ENCODE measurements at places on chromosomes 3 and 15.

DNA sequence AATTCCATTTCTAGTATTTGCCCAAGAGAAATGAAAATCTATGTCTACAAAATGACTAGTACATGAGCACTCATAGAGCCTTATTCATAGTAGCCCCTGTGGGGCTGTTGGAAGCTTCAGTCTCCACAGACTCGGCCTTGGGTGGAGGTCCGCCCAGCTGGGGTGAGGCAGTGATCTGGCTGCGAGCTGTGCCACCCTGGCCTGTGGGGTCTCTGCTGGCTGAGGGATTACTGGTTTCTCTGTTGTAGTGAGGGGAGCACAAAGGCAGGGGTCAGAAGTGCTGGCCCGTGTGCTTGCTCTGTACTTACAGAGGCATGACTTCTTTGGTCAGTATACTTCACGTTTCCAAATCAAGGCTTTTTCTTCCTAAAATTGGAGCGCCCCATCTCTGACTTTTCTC lies 158.2 kb downstream of the CHDH start:
- no peak for DNase-seq

DNA sequence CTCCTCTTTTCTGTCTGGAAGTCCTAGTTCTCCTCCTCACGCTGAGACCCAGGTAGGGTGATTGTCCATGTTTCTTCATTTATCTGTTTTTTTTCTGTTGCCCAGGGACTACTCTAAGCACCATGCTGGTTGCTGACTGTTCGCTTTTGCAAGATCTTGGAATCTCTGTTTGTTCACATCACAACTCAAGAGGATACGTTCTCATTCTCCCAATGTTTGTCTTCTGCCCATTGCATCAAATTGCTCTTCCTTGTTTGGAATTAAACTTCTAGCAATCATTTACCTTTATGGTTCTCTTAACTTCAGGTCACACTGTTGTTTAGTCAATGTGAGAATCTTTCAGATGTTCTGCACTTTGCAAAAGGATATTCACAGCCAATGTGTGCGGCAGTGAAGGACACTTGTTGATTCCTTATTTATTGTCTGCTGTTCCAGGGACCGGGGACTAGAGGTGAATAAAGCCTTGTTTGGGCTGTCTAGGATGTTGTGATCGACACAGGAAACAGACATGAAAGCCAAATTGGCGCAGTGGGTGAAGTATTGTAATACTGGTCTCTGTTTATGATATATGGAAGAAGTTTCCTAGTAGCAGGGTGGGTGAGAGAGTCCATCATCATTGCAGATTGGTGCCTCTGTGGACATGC lies 24.5 kb downstream of the LPP start:
- no peak for DNase-seq

GRCh38 chr15:69058830-69059556 lies 44.5 kb downstream of the NOX5 start:
- DNase-seq, result peak; percentile 79

- no peak for DNase-seq
Measured at GRCh38 chr3:4514916-4515315, 21.8 kb downstream of the ITPR1 start.

GRCh38 chr3:60890226-60890625 lies 361.0 kb downstream of the FHIT start:
- DNase-seq, result no peak

Data from germinal center (tissue), 1 donor.